Stimulated activated CD4-positive, alpha-beta T cell treated with anti-CD3 and anti-CD28 coated beads, Interleukin-4, amount 100 ng/mL, for 1 hour (primary cell): ENCODE measurements at places on chromosomes 7 and 10.

DNA sequence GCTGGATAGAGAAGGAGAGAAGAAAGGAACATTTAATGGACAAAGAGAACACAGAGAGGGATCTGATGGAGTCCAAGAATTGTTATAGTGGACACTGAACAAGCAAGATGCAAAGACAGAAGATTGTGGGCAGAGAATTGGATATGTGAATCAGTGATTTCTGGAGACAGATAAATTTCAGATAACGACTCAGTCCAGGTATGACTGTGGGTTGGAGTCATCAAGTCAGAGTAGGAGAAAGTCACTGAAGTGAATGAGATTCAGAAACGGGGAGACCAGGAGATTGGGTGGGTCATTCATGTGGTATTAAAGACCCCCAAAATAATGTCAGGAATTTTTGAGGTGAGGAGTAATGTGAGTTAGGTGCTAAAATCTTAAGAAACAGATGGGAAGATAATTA, 23.0 kb downstream of the ASB4 start:
- DNase-seq, result no peak

- DNase-seq, result no peak
Measured at GRCh38 chr7:83415840-83416239, 233.1 kb downstream of the SEMA3E start.

DNA sequence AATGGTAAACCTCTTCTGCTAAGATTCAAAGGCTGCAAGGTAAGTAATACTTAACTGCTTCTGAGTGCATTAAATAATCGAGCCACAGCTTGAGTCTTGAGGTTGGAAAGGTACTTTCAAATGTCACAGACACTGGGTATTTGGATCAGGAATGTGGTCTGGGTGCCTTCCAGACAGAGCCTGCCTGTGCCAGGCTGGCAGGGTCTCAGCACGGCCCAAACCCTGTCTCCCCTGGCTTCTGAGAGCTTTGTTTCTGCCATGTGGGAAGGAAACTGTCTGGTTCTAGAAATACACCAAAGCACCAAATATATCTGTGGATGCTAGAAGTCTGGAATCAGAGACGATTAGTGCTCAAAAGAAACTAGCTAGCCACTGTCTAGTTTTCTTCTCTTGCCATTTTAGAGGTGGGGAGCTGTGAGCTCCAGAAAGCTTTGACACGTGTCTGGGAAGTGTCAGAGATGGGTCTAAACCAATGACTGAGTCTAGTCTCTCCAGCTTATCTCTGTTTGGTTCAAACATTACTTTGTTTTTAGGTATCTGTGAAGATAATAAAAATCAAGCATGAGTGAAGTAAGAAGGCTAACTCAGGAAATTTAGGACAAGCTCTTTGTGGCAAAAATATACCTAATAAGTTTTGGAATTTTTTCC, 162.8 kb downstream of the CYP26A1 start:
- DNase-seq, result no peak

GRCh38 chr7:3074459-3074821, 30.8 kb upstream of the CARD11 start:
- DNase-seq, result no peak

- DNase-seq, result no peak
Measured at GRCh38 chr10:47025253-47025539, 114.0 kb downstream of the PTPN20 start.

- no peak for DNase-seq
Measured at GRCh38 chr7:71267734-71268469, 136.0 kb downstream of the GALNT17 start.

GRCh38 chr7:146754385-146754784, 637.8 kb downstream of the CNTNAP2 start:
- DNase-seq, result no peak

DNA sequence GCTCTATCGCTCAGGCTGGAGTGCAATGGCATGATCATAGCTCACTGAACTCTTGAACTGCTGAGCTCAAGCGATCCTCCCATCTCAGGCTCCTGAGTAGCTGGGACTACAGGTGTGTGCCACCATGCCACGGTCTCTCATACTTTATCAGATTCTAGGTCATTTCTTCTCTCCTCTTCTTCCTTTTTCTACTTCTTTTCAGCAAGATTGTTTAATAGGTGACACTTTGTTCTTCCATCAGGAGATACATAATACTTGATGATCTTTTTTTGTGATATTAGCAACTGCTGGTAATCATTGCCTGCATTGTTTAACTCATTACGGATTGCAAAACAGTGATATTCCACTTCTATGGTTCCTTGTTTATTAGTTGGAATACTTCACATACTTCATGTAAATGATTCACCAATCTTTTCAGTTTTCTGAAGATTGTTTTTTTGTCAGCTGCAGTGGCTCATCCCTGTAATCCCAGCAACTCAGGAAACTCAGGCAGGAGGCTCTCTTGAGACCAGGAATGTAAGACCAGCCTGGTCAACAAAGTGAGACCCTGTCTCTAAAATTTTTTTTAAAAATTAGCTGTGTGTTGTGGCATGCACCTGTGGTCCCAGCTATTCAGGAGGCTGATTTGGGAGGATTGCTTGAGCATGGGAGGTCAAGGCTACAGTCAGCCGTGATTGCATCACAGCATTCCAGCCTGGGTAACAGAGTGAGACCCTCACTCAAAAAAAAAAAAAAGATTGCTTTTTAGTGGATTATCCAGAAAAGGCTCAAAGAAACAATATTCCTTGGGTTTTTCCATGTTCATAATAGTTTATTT, 36.2 kb upstream of the CHST3 start:
- no peak for DNase-seq

- no peak for DNase-seq
Measured at GRCh38 chr10:90695915-90696676, 161.7 kb downstream of the HTR7 start.

GRCh38 chr10:59872892-59873463, 33.4 kb downstream of the CCDC6 start:
- DNase-seq, result no peak

DNA sequence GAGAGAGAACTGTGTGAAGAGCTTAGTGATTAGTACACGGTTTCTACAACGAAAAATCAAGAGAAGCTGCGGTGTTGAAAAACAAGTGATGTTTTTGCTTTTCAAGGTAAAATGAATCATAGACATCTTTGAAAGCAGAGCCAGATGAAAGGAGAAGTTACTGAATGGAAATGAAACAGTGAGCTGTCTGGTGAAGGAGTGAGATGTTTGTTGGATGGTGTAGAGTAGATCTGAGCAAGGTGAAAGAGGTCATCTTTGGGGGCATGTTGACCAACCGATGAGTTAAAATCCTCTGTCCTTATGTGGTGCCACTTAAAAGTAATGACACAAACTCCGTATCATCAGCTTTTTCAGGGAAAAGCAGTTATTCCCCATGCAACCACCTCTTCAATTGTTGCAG, 177.4 kb downstream of the CDCA7L start:
- DNase-seq, result no peak

- DNase-seq, result no peak
Measured at GRCh38 chr10:116629340-116629739, 8.6 kb downstream of the PNLIPRP2 start.

GRCh38 chr10:29189256-29189655, 99.6 kb upstream of the LYZL1 start:
- no peak for DNase-seq

DNA sequence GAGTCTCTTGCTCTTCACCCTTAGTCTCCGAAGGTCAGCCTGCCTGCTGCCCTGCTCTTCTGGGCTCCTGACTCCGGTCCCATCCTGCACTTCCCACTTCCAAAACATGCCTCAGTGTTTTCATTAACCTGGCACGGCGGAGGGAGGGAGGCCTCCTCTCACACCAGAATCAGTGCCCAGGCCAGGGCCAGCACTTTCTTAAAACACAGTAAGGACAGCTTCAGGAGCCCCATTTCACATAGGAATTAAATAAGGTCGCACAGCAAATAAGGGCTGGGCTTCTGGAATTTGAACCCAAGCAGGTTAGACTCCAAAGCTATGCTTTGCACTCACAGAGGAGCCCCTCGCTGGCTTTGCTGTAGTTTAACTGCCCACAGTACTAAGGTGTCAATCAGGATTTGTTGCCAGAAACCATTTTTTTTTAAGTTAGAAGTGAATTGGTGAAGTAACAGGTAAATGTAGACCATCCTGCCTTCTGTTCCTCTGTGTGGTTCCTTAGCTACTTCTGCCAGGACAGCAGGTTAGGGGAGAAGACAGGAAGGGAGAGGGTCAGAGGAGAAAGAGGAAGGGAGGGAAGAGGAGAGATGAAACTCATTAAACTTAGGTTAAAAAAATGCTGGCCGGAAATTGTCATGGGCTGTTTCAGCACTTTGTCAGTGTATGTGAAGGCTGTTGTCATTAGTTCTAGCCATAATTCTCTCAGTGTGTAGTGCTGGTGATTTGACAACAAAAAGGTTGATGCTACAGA, 1.1 kb downstream of the RASSF4 start:
- no peak for DNase-seq

GRCh38 chr10:69858201-69858600, 56.5 kb downstream of the COL13A1 start:
- DNase-seq, result no peak

DNA sequence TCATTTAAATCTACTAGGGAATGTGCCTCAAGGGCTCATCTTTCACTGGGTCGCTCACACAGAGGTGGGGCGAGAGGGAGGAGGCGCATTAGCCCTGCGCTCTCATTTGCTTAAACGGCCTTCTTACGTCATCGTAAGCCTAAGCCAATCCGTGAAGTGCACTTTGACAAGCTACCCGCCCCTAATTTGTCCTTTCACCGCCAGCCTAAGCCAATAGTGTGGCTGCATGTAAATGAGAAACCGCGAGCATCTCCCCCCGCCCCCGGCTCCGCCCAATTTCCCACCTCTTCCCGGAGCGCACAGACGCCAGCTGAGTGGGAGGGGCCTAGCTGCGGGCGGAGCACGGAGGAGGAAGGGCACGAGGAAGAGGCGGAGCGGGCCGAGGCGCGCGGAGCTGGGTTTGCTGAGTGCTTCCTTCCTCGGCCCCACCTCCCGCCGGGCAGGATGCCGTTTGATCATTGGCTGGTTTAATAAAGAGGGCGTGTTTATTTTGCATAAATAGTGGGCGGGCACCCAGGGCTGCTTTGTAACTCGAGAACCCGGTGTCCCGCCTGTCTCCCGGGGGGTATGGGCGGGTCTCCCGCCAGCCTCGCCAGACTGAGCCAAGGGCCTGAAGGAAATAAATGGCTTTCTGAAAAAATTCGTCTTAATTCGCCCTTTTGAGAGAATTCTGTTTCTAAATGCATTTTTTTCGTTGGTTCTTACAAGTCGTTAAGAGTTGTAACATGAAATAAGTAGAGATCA, 289.6 kb upstream of the NFE2L3 start:
- peak; percentile 70 for DNase-seq

- no peak for DNase-seq
Measured at GRCh38 chr7:41415471-41416207, 287.3 kb downstream of the INHBA start.

DNA sequence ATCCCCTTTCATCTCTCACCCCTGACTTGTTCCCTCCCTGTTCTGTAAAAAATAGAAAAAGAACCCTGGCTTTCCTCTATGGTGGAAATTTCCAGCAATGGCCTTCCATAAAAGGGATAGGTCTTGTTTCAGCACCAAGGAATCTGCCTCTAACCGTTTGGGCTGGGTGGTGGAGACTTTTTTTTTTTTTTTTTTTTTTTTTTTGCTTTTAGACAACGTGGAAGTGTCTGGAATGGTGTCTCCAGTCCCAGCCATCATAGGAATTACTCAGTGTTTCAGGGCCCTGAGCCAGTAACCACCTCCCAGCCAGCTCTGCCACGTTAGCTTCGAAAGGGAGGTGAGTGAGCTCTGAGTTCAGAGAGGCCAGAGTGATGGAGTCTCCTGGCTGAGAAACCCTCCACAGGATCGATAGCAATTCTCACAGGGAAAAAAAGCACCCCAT, 97.3 kb upstream of the COL1A2 start:
- no peak for DNase-seq

- DNase-seq, result no peak
Measured at GRCh38 chr10:34286136-34286739, 528.9 kb downstream of the PARD3 start.

- DNase-seq, result no peak
Measured at GRCh38 chr7:81882086-81882485, 112.2 kb upstream of the HGF start.

DNA sequence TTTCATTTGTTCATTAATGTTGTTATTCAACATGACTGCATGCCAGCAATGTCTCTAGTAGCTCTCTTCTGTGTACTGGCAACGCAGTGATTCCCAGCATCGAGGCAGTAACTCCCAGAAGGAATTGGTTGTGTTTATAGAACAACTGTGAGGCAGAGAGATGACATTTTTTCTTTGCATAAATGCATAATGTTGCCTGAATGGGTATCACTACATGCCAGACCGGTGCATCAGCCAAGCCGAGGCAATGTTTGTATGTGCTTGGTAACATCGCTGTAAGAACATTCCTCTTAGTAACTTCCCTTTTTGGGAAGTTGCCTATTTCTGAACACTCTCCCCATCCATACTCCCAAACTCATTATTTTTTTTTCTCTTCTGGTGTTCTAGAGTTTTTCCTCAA, 182.9 kb downstream of the HTR7 start:
- DNase-seq, result no peak

DNA sequence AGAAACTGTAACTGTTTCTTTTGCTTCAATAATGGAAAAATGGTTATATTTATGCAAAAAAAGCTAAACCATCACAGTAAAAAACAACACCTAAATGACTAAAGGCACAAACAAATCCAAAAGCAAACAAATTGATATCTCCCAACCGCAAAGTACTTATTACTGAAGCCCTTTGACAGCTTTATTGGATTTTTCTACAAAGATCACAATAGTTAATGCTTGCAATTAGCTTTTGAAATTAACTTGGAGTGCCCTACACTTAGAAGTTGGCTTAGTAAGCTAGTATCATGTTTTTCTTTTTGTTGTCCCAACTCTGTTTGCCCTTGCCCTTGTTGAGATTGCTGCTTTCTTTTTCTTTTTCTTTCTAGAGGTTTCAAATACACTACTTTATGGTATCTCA, 257.5 kb downstream of the INHBA start:
- no peak for DNase-seq

DNA sequence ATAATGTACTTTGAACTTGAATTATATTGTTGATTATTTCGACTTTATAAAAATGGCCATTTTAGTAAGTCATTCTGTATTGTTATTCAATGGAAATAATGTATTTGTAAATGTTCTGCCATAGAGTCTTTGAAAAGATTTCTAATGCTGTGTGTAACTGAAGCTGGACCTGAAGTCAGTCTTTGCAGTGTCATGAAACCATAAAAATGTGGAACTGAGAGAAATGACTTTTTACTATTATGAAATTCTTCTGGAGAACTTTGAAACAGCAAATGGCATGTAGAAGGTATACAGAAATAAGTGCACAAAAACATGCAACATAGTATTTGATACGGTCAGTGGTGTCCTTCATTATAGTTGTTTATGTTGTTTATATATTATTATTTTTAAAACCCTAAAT, 59.7 kb upstream of the ADRA2A start:
- no peak for DNase-seq

DNA sequence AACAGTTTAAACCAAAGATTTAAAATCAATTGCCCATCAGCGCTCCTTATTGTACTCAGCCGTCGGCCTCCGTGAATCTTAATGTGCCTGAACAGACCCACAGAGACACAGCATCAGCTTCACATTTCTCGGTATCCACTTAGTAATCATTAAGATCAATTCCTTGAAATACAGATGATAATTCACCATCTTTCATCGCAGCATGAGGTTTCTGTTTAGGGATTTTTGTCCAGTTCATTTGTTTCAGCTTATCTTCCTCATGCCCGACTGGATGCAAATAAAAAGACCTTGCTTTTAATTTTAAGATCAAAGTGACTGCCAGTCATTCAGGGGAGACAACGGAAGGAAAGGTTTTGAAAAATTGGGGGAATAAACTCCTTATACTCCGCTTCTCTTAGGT, 207.8 kb downstream of the WDR37 start:
- DNase-seq, result no peak

GRCh38 chr7:27167916-27168264, 2.6 kb upstream of the HOXA9 start:
- no peak for DNase-seq
